NCI-H774 (cell line): ENCODE measurements at places on chromosomes 4 and X.
A peak's percentile ranks its signal among the peaks of the same experiment; 100 is the strongest.

DNA sequence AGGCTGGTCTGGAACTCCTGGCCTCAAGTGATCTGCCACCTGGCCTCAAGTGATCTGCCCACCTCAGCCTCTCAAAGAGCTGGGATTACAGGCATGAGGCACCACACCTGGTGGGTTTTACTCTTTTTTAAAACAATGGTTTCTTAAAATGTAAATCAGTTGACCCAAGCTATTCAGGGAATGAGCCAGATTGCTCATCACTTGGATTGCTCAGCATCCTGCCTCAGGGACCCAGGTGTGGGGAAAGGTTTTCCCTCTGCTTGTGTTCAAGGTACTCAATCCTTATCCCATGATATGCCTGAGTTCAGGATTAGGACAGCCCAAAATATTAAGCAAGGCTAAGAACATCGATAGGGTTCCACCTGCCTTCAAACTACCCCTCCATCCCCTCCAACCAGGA, 67.4 kb downstream of the CHRNA9 start:
- no peak for DNase-seq

DNA sequence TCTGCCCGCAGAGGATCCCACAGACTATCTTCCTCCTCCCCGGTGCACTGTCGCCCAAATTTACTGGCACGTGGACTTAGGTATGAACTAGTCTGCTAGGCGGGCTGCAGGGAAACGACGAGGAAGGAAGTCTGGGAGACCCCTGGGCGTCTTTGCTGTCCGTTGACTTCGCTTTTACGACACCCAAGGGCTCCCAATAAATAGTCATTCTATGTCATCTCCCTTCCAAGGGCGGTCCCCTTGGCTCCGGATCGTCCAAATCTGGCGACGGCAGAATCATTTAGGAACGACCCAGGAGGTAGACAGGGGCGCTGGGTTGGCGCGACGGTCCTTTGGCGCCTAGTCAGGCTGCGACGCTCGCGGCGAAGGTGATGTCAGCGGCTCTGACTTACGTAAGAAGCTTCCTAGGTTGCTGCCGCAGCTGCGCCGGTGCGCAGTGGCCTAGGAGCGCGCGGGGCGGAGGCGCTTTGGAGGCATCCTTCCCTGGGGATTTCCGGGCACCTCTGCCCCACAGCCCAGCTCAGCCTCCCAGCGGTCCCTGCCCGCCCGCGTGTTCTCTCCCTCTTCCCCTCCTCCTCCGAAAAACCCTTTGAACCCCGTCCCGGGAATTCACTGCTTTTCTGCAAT, 2.2 kb downstream of the NHS start:
- peak; percentile 35 for DNase-seq

DNA sequence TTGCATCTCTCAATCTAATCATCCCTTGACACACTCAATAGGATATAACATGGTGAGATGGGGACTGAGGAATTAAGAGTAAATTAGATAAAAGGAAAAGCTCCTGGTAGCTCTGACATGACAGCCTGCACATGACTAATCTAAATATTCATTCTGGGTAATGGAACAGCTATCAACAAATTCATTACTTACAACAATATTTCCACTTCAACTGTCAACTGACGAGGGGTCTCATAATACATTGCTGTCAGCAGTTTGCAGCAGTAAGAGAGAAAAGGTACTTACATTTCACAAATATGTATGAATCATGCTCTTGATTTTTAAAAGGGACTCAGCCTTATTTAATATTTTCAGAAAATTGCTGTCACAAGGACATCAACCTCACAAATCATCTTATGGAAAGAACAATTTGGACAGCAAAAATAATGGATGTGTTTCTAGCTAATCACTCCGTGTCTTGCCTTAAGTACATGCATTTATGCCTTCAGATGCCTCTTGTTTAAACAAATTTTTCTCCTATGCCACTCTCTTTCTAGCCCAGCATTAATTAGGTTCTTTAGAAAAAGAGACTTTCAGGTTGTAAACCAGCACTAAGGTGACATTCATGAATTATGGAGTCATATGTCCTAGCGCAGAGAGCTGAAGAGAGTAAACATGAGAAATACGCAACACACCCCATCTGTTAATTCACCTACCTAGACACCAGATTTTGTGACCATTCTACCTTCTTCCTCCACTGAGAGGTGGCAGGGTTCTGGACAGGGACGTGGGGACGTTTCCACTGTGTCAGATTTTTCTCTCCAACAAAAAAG, 99.6 kb upstream of the TMEM150C start:
- no peak for DNase-seq

GRCh38 chr4:26715636-26716242, 131.9 kb downstream of the TBC1D19 start:
- DNase-seq: no peak

DNA sequence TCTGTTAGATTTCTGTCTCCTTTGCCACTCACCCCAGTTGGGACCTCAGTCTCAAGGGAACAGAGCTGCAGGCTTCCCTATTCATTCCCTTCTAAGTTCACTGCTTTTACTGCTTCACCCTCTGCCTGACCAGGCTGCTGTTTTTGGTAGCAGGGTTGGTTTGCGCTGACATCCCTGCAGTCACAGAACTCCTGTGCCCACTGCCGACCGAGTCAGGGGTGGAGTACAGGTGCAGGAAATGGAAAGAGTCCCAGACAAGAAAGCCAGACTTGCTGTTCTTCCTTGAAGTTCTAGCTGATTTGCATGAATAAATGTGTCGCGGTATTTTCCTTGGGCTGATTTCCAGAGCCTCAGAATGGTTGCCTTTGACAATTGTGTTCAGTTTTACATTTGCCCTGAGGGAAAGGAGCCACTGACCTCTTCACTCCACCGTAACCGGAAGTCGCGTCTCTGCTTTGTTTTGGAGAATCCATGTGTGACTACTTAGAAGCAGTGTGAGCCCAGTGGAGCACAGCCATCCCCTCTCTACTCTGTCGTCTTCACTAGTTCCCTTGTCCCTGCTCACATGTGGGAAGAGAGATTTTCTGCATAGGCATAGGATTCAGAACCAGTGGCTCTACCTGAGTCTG, 84.8 kb downstream of the TNIP2 start:
- DNase-seq: no peak

DNA sequence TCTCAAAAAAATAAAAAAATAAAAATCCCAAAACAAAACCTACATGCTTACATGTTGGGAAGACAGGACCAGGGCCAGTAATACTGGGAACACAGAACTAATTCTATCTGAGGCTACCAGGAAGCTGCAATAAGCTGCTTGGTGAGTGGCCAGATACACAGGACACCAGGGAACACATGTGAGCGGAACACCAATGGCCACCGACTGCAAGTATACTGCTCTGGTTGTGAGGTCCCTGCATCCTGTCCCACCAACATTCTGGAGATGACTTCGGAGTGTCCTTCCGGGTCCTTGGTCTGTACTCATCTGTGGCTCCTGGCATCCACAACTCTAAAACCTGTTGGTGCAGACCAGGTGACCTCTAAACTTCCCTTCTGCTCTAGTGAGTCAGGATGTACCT, 2.7 kb downstream of the TNIP2 start:
- DNase-seq: no peak

DNA sequence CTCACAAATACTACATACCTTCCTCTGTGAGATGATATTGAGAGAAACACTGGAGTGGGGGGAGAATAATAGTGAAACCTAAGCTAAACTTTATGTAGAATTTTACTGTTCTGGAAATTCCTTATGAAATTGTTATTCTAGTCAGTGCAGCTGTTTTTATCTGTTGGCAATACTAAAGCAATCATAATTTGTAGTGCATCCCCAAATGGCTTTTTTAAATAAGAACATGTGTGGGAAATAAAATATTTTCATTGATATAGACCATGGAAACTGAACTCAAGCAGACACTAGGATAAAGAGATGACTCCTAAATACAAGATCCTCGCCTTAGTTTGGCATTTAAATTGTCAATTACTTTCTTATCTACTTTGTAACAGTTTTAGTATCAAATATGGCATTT, 51.1 kb downstream of the SEC24D start:
- no peak for DNase-seq

- no peak for DNase-seq
Observed at GRCh38 chr4:112604589-112604988, 32.1 kb downstream of the ZGRF1 start.

DNA sequence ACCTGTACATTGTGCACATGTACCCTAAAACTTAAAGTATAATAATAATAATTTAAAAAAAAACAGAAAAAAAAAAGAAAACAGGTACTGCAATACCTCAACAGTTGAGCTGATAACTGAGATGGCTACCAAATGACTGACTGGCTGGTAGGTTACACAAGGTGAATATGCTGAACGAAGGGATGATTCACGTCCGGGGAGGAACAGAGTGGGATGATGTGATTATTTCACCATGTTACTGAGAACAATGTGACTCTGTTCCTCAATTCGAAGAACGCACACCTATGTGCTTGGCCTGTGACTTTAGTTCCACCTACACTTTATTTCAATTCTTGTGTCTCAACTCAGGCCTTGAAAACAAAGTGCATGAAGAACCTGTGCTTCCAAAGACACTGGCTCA, 111.7 kb downstream of the CXXC4 start:
- no peak for DNase-seq

- no peak for DNase-seq
Observed at GRCh38 chr4:142809559-142809958, 36.5 kb downstream of the INPP4B start.

- DNase-seq: no peak
Observed at GRCh38 chrX:11778230-11778629, 20.2 kb downstream of the MSL3 start.

DNA sequence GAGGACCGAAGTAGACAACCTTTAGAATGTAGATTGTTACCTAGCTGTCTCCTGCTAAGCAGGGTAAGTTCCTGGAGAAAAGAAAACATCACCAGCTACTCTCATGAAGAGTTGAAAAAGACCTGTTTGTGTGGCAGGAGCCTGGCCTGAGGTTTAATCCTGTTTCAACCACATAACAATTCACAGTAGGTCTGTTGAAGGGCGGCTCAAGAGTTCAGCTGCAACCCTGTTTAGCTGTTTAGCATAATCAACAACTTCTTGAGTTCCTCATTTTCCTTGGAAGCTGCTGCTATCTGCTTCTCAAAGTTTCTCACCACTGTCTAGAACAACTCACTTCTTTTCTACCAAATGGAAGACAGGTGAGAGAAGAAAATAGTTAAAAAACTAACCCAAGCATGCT, 170.4 kb upstream of the TET2 start:
- DNase-seq: no peak

GRCh38 chr4:81375745-81376144, 96.0 kb downstream of the RASGEF1B start:
- no peak for DNase-seq

- no peak for DNase-seq
Observed at GRCh38 chr4:17811078-17811603, 362 bp downstream of the NCAPG start.

- no peak for DNase-seq
Observed at GRCh38 chrX:13167481-13168231, 123.2 kb upstream of the FAM9C start.

GRCh38 chr4:168441412-168441811, 38.9 kb downstream of the DDX60L start:
- no peak for DNase-seq

DNA sequence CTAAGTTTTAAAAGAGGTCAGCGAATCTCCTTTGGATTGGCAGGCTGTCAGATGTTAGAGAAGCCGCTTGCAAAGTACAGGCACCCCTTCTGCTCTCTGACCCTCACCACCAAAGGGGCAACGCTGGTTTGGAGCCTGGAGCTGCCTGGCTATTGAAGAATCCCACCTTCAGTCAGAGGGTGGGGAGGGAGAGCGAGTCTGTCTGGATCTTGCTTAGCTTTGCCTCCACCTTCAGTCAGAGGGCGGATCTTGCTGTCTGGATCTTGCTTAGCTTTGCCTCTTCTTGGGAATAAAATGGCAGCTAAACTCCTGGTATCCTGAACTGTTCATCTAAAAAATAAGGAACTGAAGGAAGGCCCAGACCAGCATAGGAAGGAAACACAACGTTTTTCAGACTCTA, 7.3 kb downstream of the CCDC110 start:
- DNase-seq: no peak

- no peak for DNase-seq
Observed at GRCh38 chr4:109803924-109804571, 2.2 kb upstream of the CFI start.

DNA sequence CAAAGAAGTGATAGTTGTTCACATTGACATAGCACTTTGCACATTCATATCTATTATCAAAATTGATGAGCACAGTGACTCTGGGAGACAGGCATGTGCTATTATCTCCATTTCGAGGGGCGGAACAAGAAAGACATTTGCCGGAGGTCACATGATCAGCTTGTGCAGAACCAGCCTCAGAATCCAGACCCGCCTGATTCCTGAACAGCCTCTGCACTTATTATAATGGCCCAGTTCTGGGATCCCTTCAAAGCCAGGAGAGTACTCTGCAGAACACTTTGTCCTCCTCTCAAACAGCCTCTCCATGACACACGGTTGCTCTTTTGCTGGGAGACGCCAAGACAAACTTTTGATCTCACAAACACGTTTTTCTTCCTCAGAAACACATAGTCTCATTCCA, 48.4 kb downstream of the RWDD4 start:
- DNase-seq: no peak

GRCh38 chr4:54496412-54496811, 161.3 kb upstream of the KIT start:
- no peak for DNase-seq

DNA sequence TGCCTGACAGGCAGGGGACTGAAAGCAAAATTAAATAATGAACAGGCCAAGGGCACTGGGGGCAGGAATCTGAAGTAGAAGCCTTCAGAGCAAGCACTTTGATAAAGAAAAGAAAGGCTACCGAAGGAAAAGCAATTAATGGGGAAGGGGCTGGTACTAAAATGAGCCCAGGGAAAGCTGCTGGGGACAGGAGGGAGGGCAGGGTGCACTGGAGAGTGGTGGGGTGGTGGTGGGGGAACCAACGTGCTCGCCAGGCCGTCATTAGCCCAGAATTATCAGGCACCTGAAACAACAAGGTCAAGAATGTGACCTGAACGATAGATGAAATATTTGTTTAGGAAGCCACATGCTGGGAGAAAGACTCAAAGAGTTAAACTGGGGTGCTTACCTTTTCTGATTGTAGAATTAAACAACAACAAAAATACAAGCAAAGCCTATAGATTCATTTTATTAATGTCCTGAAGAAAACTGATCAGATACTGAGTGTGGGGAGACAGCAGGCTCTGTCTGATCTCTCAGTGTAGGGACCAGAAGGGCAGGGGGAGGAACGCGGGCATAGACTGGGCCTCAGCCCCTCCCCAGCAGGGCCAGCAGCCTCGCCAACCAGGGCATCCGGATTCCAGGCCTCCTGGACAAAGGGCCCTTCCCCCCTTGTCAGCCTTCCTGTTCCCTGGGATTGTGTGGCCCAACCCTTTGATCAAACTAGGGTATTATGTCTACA, 239.7 kb upstream of the KLF3 start:
- no peak for DNase-seq

GRCh38 chr4:173859091-173859713, 329.2 kb upstream of the HAND2 start:
- no peak for DNase-seq
